ENCODE measurements at places on chromosomes 12 and 14.

- DNase-seq: no peak
Observed at GRCh38 chr12:12724421-12725085, 7.4 kb downstream of the CDKN1B start.

GRCh38 chr14:100840286-100841065 lies 14.6 kb downstream of the MEG3 start:
- DNase-seq: no peak

- no peak for DNase-seq
Observed at GRCh38 chr14:29687071-29687765, 240.4 kb downstream of the PRKD1 start.

DNA sequence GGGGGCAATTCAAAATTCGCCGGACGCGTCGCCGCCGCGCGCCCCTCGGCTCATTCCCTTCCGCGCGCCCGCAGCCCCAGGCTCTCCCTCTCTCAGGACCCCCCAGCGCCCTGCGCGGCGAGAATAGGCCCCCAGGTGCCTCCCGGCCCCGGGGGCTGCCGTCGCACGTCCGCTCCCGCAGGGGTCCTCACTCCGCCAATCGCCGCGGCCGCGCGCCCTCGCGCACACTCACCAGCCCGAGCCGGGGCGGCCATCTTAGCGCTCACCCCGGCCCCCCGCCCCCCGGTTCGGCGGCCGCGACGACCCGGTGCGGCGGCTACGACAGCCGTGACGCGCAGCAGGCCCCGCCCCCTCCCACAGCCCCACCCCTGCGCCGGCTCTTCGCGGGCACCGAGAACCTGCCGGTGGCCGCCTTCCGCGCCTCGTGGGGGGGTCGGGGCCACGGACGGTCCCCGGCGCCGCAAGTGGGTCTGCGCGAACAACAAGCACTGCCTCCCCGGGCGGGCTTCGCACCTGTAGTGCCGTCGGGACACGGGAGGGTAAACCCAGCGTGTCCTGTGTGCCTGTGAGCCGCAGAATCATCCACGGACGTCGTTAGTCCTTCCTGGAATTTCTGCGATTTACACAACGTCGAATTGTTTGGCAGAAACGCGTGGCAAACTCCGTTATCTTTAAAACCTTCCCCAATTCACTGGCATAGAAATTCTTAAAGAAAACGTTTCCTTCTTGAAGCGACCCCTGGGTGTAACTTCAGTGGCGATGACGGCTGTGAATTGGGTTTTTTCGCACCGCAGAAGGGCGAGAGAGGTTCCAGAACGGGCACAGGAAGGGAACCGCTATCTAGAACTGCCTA lies 2.5 kb downstream of the USP44 start:
- peak; percentile 4 for DNase-seq

All from substantia nigra (tissue), 51 donors.